ENCODE measurements at places on chromosomes 2 and 18. TPM values are rescaled to one million over a fixed set of nuclear protein-coding genes. Genes with fewer than 3 reads are reported as not detected.

GRCh38 chr2:236874866-236875481 is 210.7 kb upstream of the COPS8 start:
- no peak for DNase-seq
- no peaks in the 10 kb centered on the region for H3K4me1 ChIP-seq
- H3K27ac ChIP-seq: no peak overlapping the region
- no peak overlapping the region for H3K4me3 ChIP-seq

DNA sequence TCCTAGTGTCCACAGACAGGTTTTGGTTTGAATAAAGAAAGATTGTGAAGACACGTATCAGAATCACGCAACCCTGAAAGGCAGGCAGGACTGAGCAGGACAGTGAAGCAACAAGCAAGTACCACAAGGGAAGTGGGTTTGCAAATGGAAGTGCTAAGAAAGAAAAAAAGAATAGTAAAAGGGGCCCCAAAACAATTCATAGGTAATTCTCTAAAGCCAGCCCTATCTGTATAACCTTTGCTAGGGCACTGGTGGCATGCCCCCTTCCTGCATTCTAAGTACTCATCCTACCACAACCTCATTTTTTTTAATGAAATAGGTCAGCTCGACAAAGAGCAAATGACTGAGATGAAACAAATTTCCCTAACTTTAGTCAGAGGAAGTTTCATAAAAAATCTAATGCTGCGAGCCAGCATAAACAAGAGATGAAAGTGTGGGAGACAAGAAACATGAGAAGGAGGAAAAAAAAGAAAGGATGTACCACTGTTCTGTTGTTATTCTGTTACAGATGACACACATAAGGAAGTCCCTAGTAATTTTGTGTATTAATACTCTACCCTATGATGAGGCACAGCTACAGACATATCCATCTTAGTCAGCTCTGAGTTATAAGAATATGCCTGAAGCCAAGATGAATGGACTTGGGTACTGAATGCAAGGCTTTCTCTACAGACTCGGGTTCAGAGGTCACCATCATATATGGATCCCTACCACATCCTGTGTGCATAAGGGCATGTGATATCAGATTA is 32.2 kb downstream of the IKZF2 start:
- peaks cover 32% of the 10 kb centered on the region for H3K4me1 ChIP-seq
- H3K4me3 ChIP-seq: peak overlapping the region; percentile 70
- no peaks in the 10 kb centered on the region for H3K36me3 ChIP-seq
- H3K27ac ChIP-seq: peak overlapping the region; percentile 78

DNA sequence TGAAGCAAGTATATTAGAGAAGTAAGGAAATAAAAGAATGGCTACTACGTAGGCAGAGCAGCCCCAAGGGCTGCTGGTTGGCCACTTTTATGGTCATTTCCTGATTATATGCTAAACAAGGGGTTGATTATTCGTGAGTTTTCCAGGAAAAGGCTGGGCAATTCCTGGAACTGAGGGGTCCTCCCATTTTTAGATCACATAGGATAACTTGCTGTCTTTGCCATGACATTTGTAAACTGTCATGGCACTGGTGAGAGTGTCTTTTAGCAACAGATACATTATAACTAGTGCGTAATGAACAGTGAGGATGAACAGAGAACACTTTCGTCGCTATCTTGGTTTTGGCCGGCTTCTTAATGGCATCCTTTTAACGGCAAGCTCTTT is 2.6 kb upstream of the UBE2F start:
- DNase-seq: no peak
- peaks cover 4% of the 10 kb centered on the region for H3K27me3 ChIP-seq
- peaks cover 17% of the 10 kb centered on the region for H3K4me1 ChIP-seq
- no peak overlapping the region for H3K27ac ChIP-seq

DNA sequence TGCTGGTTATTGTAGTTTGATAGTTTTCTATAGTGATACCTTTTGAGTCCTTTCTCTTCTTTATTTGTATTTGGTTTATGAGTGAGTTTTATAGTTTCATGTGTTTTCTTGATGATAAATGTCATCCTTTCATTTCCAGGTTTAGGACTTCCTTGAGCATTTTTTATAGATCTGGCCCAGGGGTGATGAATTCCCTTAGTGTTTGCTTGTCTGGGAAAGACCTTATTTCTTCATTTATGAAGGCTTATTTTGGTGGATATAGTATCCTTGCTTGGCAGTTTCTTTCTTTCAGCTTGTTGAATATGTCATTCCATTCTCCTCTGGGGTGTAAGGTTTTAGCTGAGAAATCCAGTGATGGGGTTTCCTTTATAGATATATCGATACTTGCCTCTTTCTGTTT is 53.9 kb downstream of the OTX1 start:
- H3K27me3 ChIP-seq: peaks cover 24% of the 10 kb centered on the region
- H3K4me3 ChIP-seq: no peak overlapping the region
- DNase-seq: no peak
- H3K27ac ChIP-seq: no peak overlapping the region
- H3K36me3 ChIP-seq: peaks cover 29% of the 10 kb centered on the region
- H3K4me1 ChIP-seq: no peaks in the 10 kb centered on the region

- H3K4me1 ChIP-seq: no peaks in the 10 kb centered on the region
- peaks cover 14% of the 10 kb centered on the region for H3K36me3 ChIP-seq
- no peak overlapping the region for H3K27ac ChIP-seq
- H3K27me3 ChIP-seq: peaks cover 16% of the 10 kb centered on the region
Observed at GRCh38 chr2:132255714-132256113, 94.0 kb upstream of the ANKRD30BL start.

GRCh38 chr2:54189539-54189938 is 66.5 kb downstream of the TSPYL6 start:
- peaks cover 18% of the 10 kb centered on the region for H3K36me3 ChIP-seq
- no peak overlapping the region for H3K4me3 ChIP-seq
- no peaks in the 10 kb centered on the region for H3K4me1 ChIP-seq
- H3K27ac ChIP-seq: no peak overlapping the region
- DNase-seq: no peak
- H3K27me3 ChIP-seq: no peaks in the 10 kb centered on the region

Gene GPR35
- 1.0 TPM for polyA plus RNA-seq

DNA sequence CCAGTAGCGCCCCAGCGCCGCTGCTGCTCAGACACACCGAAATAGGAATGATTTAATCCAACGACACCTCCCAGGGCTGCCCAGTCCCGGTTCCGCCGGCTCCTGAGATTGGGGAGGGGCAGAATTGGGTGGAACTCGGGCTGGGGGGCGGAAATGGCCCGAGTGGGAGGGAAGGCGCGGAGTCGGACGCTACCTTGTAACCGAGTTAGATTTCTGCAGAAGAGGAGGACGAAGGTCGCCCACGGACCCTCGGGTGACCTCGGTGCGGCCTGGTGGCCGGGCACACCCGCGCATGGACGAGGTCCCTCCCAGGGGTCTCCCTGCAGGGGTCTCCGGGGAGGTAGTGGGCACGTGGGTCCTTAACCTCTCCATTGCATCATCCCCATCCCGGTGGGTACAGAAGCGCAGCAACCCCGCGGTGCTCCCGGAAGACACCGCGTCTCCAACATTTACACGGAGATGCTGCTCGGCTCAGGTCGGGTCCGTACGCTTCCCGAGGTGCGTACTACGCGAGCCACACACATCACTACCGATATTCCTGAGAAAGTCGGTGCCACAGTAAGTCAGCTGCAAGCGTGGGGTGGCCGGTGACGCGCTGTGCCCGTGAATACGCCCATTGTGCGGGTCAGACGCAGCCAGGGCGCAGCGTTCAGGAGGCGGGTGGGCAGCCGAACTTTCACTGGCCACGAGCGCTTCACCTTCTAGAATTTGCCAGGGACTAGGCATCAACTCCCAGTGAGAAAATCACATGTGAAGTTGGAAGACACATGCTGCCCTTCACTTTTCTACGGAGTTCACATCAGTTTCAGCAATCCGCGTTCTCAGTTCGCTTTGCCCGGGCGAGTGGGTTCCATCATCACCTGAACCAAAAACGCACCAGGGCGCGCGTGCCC is 3.0 kb downstream of the ZNF516 start:
- H3K27ac ChIP-seq: peak overlapping the region; percentile 97
- peaks cover 46% of the 10 kb centered on the region for H3K4me1 ChIP-seq
- no peaks in the 10 kb centered on the region for H3K36me3 ChIP-seq
- no peak for DNase-seq

Gene SLC35F6
- 5.1 TPM for polyA plus RNA-seq

- no peak overlapping the region for H3K27ac ChIP-seq
- H3K27me3 ChIP-seq: no peaks in the 10 kb centered on the region
- H3K36me3 ChIP-seq: no peaks in the 10 kb centered on the region
Observed at GRCh38 chr2:121408641-121409040, 122.0 kb upstream of the RNU4ATAC start.

- H3K4me3 ChIP-seq: peak overlapping the region; percentile 92
- DNase-seq: peak; percentile 55
- H3K4me1 ChIP-seq: peaks cover 27% of the 10 kb centered on the region
- peak overlapping the region; percentile 75 for H3K27ac ChIP-seq
- peaks cover under 1% of the 10 kb centered on the region for H3K36me3 ChIP-seq
Observed at GRCh38 chr2:25251422-25252273, 83.3 kb upstream of the POMC start.

DNA sequence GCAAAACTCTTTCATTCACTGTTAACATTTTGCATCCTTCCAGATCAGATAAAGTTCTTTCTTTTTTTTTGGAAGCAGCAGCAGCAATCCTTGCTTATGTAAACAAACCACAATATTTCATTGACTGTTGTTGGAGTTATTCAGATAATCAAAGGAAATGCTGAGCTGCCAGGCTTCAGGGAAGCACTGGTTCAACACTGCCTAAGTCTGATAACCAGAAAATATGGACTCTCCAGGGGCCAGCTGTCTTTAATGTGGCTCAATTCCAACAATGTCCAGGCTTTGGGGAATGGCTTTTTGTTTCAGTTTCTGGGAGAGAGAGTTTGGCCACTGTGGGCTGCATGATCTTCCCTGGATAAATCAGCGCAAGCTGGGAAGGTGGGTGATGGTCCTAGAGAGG is 354.3 kb downstream of the AKAIN1 start:
- no peak for DNase-seq
- no peaks in the 10 kb centered on the region for H3K27me3 ChIP-seq
- no peaks in the 10 kb centered on the region for H3K4me1 ChIP-seq

DNA sequence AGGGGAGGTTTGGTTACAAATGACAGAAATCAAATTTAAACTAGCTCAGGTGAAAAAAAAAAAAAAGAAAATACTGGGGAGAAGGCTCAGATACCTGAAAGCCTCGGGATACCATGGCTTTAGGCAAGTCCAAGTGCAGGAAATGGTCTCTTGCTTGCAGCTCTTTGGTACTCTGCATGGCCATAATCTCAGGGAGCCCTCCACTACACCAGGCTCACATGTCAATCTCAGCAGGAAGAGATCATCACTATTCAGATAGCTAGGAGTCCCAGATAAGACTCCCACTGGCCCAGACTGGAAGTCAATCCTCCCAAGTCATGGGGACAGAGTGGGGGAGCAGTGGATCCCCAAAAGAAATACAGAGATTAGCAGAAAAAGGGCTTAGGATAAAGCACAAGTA is 64.8 kb upstream of the RALBP1 start:
- no peaks in the 10 kb centered on the region for H3K4me1 ChIP-seq
- DNase-seq: no peak
- no peaks in the 10 kb centered on the region for H3K36me3 ChIP-seq
- no peaks in the 10 kb centered on the region for H3K27me3 ChIP-seq
- no peak overlapping the region for H3K4me3 ChIP-seq

Gene IL1RL2
- not detected for polyA plus RNA-seq

Gene PKDCC
- not detected for polyA plus RNA-seq
